ENCODE measurements at places on chromosomes 3 and 15.

- DNase-seq, result no peak
Measured at GRCh38 chr3:39479701-39480414, 12.4 kb downstream of the MOBP start.

DNA sequence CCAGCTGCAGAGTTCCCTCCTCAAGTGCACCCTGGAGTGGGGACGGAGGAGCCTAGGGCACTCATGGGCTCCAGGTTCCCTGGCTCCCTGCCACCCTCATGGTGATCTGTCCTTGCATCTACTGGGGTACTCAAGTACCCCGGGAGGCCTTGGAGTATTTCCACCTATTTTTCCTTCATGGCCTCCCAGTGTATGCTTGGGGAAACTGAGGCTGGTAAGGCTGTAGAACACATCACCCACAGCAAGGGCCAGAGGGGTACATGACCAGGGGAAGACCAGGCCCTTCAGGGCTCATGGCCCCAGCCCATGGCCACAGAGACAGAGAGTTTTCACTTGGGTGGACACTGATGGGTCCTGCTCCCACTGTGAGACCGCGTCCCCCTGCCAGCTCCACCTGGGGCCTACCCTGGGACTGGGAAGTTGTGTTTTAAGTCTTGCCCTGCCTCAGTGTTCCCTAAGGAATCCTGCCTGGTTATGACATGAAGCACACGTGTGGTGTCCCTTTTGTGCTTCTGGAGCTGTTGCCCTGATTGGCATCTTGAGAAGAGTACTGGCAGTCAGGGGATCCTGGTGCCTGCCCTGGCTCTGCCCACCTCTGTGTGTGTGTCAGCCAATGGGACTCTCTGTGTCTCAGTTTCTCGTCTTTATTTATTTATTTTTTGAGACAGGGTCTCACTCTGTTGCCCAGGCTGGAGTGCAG lies 132.8 kb downstream of the TJP1 start:
- no peak for DNase-seq

DNA sequence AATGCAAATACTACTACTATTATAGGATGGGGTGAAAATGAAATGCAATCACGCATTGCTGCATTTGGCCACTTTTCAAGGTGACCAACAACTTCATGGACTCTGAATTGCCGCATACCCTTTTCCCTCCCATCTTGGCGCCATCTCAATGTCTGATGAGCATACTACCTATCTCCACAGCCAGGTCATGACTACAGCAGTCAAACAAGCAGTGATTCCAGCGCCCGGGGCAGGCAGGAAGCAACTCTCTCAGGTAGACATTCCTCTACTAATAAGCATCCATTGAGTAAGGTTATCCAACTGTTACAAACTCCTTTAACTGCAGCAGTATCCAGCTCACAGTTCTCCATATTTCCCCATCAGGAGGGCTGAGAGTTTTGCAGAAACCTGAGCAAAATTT lies 155.4 kb downstream of the ADAMTS17 start:
- DNase-seq, result no peak

DNA sequence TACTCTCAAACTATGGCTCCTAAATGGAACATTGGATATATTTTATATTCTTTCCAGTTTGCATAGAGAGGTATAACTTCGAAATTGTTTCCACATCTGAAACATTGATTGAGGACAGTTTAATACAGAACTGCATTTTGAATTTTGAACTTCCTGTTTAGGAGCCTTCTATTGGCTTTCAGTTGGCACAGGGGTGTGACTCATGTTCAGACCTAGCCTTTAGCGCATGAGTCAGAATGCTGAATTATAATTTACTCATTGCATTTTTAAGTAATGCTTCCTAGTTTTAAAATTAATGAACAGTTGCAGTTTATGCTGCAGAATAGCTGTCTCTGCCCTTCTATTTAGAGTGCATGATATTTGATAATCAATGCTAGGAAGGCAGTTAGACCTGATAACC lies 751.7 kb downstream of the CADM2 start:
- peak; percentile 15 for DNase-seq

DNA sequence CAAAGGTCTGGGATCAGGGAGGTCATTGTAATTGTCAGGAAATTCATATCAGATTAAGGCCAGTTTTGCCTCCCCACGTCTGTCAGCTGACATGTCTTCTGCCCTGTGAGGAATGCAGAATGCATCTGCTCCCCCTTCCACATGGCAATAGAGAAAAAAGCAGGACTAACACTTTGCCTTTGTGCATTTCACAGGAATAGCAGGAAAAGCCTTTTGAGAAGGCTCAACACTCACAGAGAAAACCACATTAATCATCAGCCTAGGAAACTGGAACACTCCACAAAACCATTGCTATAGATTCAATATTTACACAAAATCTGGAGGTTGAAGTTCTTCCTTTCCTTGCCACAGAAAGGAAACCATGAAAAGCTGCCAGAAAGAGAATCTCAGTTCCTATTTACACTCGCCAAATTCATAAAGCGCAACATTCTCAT lies 165.2 kb upstream of the HES1 start:
- DNase-seq, result peak; percentile 37

DNA sequence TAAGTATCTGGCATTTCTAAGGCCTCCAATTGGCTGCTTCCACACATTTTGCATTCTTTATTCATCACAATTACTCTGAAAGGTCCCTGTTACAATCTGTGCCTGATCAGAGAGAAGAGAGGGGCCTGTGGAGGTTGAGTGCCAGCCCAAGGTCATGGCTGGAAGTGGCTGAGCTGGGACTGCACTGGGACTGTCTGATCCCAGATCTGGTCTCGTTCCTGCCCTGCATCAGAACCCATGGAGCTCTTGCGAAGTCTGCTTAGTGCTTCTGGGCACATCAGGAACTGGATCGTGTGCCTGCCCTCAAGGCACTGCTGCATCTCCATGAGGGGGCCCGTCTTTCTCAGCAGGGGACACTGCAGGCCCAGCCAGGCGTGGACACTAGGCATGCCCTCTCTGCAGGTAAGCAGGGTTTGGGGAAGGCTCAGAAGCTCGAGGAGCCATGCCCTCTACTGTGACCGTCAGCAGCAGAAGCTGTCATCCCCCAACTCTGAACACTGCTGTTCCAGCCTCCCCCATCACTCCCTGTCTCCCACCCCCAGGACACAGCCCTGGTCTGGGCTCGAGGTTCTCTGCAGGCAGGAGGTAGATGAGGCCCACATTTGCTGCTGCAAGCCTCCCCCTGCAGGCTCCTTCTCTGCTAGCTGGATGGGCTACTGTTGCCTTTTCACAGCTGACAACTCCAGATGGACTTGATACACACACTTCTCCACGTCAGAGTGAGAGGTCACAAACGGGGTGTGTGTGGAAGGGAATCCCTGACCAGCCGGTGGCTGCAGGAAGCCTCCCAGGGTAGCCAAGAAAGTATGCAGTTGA lies 96.5 kb upstream of the PRR23E start:
- no peak for DNase-seq

DNA sequence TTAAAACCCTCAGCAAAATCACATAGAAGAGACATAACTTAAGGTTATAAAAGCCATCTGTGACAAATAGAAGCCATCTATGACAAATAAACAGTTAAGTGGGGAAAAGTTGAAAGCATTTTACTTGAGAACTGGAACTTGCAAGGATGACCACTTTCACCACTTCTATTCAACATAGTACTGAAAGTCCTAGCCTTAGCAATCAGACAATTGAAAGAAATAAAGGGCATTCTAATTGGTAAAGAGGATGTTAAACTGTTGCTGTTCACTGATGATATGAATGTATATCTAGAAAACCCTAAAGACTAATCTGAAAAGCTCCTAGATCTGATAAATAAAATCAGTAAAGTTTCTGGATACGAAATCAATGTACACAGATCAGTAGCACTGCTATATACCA lies 186.9 kb upstream of the SATB1 start:
- no peak for DNase-seq

GRCh38 chr3:196971094-196971698 lies 2.6 kb upstream of the PIGZ start:
- no peak for DNase-seq

GRCh38 chr3:142021127-142021526 lies 128.2 kb downstream of the TFDP2 start:
- no peak for DNase-seq

GRCh38 chr3:149314807-149315578 lies 18.4 kb downstream of the TM4SF18 start:
- DNase-seq, result peak; percentile 85

GRCh38 chr15:67776600-67776999 lies 48.7 kb upstream of the SKOR1 start:
- DNase-seq, result peak; percentile 34

DNA sequence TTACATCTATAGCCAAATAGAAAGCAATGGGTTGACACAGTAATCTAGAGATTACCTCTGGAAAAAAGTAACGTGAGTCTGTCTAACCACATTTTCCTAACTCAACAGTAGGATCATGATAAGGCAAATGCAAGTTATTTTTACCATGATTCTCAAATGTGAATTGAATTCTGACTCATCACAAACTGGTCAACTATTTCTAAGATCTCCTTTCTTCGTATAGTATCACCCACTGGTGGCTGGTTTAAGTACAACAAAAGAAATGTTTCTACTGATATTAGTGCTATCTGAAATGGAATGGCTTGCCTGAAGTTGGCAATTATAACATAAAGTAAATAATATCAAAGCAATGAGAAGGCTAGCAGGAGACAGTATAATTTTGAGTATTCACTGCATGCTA lies 102.2 kb downstream of the ABI3BP start:
- peak; percentile 82 for DNase-seq

GRCh38 chr3:49199239-49199899 lies 28.0 kb downstream of the KLHDC8B start:
- peak; percentile 95 for DNase-seq

GRCh38 chr3:56133423-56133822 lies 334.8 kb downstream of the ERC2 start:
- DNase-seq, result peak; percentile 86

GRCh38 chr3:46844881-46845312 lies 18.3 kb downstream of the MYL3 start:
- DNase-seq, result no peak

DNA sequence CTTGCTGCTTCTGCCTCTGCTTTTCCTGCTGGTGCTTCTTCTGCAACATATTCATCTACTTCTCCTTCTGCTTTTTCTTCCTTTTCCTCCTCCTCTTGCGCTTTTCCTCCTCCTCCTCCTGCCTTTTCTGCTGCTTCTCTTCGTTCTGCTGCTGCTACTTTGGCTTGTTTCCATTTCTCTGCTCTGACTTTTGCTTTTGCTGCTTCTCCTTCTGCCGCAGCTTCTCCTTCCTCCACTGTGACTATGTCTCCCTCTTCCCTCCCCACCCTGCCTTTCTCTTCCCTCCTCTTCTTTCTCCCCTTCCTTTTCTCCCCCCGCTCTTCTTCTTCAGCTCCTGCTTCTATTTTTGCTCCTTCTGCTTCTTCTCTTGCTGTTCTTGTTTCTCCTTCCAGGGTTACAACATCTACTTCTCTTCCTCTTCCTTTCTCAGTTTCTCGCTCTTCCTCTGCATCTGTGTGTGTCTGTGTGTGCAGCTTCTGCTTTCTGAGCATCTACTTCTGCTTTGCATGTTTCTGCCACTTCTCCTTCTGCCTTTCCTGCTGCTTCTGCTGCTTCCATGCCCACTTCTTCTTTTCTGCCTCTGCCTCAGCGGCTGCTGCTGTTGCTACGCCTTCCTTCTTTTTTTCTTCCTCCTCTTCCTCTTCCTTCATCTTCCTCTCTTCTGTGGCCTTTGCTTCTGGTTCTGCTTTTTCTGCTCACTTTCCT lies 51.4 kb downstream of the FAM43A start:
- DNase-seq, result no peak

DNA sequence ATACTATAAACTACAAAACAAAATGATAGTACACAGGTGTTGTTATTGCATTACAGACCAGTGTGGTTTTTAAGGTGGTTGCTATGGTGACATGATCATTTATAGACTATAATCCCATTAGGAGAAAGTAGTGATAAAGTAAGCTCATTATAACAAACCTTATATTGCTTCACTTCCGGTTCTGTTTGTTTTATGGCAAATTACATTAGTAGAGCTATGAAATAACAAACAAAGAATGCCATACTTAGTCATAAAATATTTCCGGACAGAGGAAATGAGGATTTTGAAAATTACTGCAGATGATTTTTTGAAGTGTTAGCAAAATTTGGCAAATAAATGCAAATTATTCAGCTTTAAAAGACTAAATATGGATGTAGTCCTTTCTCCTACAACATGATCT lies 640.4 kb upstream of the ARPP21 start:
- no peak for DNase-seq

GRCh38 chr3:130748981-130749380 lies 2.4 kb upstream of the PIK3R4 start:
- no peak for DNase-seq

GRCh38 chr3:5296362-5296761 lies 108.9 kb downstream of the EDEM1 start:
- no peak for DNase-seq

DNA sequence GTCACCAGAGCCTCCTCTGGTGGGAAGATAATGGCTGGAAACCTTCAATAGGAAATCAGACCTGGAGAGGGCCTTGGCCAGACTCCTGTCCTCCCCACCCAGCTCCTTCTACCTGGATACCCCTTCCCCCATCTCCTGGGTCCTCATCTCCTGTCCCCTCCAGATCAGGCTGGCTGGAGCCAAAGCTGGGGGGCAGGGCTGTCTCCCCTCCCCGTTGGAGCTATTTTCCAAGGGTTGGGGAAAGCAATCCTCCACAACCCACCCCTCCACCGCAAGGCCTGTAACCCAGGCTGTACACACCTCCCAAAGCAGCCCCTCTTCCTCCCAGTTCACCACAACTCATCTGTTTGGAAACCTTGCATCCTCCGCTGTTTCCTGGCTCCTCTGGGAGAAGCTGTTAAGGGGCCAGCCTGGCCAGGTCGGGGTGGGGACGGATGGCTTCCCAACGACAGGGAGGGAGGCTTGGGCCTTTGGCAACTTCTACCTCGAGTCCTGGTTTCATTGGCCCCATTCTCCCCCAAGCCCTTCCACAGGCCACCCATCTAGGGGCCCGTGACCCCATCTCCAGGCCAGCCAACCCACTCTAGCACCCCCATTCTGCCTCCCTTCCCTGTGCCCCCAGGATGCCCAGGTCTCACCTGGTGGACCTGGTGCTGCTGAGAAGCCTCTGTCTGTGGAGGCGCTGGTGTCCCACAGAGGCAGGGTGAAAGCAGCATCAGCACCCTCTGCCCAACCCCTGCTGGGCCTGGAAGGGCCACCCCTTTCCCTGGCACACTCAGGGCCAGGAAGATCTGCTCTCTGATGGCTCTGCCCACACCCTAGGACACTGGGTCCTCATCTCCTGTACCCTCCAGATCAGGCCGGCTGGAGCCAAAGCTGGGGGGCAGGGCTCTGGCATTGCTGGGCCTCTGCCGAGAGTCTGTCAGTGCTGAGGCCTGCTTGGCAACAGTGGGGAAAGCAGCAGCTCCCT lies 22.1 kb upstream of the GOLGA6C start:
- DNase-seq, result no peak

GRCh38 chr3:173025941-173026340 lies 115.1 kb downstream of the SPATA16 start:
- no peak for DNase-seq

- no peak for DNase-seq
Measured at GRCh38 chr15:25243800-25244097, 195.1 kb downstream of the UBE3A start.

DNA sequence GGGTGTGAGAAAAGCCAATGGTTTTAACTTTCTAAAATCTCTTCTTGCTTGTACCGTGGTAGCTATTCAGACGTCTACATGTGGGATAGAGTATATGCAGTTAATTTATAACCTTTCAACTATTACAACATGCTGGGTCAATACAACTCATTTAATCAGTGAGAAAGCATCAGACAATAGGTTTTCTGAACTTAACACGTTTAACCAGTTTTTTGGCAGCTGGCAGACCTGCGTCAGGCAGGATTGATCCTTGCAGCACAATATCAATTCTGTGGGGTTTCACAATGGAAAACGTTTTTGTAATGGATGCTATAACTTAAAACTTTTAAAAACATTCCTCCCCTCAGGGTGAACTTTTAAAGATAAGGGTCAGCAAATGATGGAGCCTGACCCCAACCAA lies 6.5 kb downstream of the GNB5 start:
- no peak for DNase-seq
